Natural killer cell (primary cell): ENCODE measurements at places on chromosomes 6 and 20. TPM values are rescaled to one million over a fixed set of nuclear protein-coding genes. Genes with fewer than 3 reads are reported as not detected.

DNA sequence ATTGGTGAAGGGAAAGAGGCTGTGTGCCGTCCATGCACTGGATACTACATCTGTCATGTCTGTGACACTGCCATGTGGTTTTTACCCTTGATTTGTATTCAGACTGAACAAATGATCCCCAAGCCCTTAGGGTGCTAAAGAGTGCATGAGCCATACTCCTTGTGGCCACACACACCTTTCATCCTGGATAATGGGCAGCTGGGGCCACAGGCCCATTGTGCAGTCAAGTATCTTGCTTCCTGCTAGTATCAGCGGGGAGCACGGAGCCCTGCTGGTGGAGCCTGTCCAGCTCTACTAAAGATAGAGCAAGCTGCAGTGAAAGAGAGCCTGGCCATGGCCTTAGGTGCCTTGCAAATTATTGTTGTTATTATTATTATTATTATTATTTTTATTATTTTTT, 75.1 kb downstream of the SLX4IP start:
- no peak for DNase-seq
- no peaks in the 10 kb centered on the region for H3K36me3 ChIP-seq
- H3K4me3 ChIP-seq, result no peak overlapping the region
- no peaks in the 10 kb centered on the region for H3K27me3 ChIP-seq

- H3K27ac ChIP-seq, result peak overlapping the region; percentile 100
- peak; percentile 94 for DNase-seq
- peak overlapping the region; percentile 46 for H3K4me3 ChIP-seq
- H3K27me3 ChIP-seq, result no peaks in the 10 kb centered on the region
Observed at GRCh38 chr20:59159493-59160376, 3.9 kb upstream of the ZNF831 start.

- H3K4me3 ChIP-seq, result no peak overlapping the region
- no peaks in the 10 kb centered on the region for H3K36me3 ChIP-seq
- no peaks in the 10 kb centered on the region for H3K4me1 ChIP-seq
- H3K27ac ChIP-seq, result no peak overlapping the region
- no peak for DNase-seq
Observed at GRCh38 chr6:114377881-114378280, 35.1 kb upstream of the HS3ST5 start.

DNA sequence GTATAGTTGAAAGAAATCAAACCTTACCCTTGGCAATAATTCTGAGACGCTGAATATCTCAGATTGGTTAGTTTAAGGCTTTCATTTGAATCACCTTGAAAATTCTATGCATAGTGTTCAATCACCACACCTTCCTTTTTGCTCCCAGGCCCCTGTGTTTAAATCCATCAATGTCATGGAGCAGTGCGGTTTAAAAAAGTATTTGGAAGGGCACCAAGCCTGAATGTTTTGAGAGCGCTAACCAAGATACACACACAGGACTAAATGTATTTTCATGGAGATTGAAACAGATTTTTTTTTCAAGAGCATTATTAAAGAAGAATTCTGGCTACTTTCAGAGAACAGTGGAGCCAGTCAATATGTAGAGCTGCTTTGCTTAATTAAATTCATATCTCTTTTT, 195.7 kb downstream of the CENPW start:
- H3K4me3 ChIP-seq, result no peak overlapping the region
- DNase-seq, result no peak

ETV7 gene
- total RNA-seq, result 1.7 TPM

DNA sequence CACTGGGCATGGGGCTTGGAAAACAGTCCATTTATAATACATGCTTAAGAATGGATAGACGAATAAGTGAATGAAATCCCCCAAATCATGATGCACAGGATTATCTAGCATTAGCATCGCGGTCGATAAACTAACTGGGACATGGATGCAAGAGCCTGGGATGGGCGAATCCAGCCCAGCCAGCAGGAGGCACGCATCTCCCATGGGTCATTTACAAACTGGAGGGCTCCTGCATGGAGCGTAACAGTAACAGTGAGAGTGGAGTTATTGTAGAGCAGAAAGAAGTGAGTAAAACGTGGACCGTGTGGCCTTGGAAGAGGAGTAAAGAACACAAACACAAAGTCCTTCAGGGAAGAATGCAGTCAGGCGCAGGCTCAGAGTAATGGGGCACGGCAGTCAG, 136.5 kb downstream of the AGPAT4 start:
- no peak overlapping the region for H3K27ac ChIP-seq
- H3K27me3 ChIP-seq, result no peaks in the 10 kb centered on the region
- peaks cover 13% of the 10 kb centered on the region for H3K4me1 ChIP-seq
- peaks cover 9% of the 10 kb centered on the region for H3K36me3 ChIP-seq
- DNase-seq, result no peak
- no peak overlapping the region for H3K4me3 ChIP-seq
